ENCODE measurements at places on chromosomes 13 and 19.

- no peak for DNase-seq
These were observed 360.6 kb downstream of the TDRD3 start for GRCh38 chr13:60757501-60758215.

GRCh38 chr13:104586051-104586746 lies 1520.0 kb upstream of the SLC10A2 start:
- no peak for DNase-seq

DNA sequence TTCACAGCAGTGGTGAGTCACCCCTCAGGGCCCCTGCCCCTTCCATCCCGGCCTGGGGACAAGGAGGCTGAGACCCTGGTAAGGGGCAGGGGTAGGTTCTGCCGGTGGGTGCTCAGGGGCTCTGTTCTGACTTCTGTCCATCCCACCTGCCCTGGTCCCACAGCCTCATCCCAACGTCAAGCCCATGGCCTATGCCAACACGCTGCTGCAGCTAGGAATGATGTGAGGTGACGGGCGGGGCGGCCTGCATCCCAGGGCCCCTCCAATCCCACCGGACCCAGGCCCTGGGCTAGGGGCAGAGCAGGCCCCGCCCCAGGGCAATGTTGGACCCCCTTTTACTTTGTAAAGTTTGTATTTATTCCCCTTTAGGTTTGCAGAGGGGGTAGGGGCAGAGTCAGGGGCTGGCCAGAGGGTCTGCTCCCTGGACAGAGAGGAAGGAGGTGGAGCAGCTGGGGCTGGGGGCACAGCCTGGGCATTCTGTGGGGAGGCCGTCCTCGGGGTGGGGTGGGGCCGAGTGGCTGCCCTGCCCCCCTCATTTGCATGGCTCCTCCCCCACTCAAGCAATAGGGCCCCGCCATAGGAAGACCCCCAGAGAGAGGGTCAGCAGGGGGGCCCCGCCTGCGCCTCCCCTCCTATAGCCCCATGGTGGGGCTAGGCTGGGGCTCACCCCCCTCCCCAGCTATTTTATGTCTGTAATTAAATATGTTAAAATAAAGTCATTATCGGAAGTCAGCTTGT lies 23.1 kb downstream of the CCDC8 start:
- no peak for DNase-seq

- no peak for DNase-seq
These were observed 131.5 kb upstream of the USP29 start for GRCh38 chr19:56988299-56988698.

- DNase-seq = no peak
These were observed 73.2 kb downstream of the STARD13 start for GRCh38 chr13:33212396-33212795.

DNA sequence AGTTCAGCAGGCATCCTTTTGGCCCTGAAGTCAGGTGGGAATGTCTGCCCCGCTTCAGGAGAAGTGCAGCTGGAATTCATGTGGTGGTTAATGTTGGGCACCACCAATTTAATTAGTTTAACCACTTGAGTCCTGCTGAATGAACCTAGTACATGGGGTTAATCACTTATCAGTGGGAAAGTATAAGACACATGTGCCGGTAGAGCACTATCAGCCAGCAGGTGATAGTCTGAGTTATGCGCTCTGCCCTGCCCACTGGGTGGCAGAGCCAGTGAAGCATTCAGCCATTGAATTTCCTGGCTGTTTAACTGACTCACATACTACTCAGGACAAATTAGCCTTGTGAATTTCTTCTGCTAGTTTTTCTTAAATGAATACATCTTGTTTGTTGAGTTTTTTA lies 789.7 kb upstream of the PRR20A start:
- no peak for DNase-seq

DNA sequence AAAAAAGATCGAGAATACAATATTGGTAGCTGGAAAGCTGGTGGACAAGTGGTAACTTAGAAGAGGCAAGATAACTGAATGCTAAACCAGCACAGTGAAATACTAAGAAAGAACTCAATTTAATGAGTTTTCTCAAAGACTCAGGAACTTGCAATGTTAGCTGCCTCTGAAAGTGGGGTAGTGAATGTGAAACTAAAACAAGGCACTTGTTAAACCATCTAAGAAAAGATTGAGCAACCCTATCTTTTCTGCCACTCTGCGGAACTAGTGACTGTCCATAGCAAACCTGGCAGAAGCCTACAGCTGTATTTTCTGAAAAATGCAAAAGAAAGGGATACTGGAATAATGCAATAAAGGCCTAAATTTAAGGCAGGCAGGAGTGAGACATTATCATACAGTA lies 1574.4 kb upstream of the PRR20A start:
- DNase-seq = no peak

- DNase-seq = no peak
These were observed 80.7 kb downstream of the ING1 start for GRCh38 chr13:110794209-110794608.

Measured in dorsolateral prefrontal cortex (tissue), 122 donors.